ENCODE measurements at places on chromosomes 12 and 14. TPM values are rescaled to one million over a fixed set of nuclear protein-coding genes. Genes with fewer than 3 reads are reported as not detected.

PROX2 gene
- 1.5 TPM for total RNA-seq

P2RX2 gene
- not detected for total RNA-seq

MAP1LC3B2 gene
- total RNA-seq: 1.7 TPM

DNA sequence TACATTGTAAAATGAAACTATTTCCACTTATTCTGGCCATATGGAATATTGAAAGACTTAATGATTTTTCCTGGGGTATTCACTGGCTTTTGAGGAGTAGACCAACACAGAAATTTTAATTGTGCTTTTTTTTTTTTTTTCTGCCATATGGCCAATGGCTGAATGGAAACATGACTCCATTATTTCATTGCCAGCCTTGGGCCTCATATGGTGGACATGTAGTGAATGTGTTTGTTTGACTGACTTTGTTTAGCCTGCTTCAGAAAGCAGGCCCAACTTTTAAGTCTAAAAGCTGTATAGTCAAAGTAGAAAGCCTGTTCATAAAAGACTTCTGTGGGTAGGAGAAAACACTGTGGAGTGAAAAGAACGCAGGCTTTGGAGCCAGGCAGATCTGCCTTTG is 2.4 kb downstream of the GNG2 start:
- H3K27ac ChIP-seq: peak overlapping the region; percentile 91
- H3K36me3 ChIP-seq: peaks cover 24% of the 10 kb centered on the region
- peak overlapping the region; percentile 90 for H3K4me3 ChIP-seq
- peaks cover 46% of the 10 kb centered on the region for H3K4me1 ChIP-seq

- DNase-seq: no peak
- H3K4me3 ChIP-seq: no peak overlapping the region
- H3K36me3 ChIP-seq: no peaks in the 10 kb centered on the region
Observed at GRCh38 chr12:5070090-5070489, 26.4 kb downstream of the KCNA5 start.

DNA sequence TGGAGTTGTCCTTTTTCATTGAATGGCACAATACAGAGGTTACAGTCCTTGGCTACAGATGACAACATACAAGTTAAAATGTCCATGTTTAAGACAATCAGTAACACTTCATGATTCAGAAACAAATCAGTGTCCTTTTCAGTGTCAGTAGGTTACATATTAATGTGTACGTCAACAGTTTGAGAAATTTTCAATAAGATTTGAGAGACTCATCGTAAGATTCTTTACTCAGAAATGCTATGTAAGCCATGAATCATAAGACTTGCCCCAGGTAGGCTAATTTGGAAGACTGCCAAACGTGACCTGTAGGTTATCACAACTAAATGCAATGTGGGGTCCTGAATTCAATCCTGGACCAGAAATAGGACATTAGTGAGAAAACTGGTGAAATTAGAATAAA is 3.5 kb downstream of the RDH12 start:
- no peak overlapping the region for H3K4me3 ChIP-seq
- no peaks in the 10 kb centered on the region for H3K4me1 ChIP-seq
- no peak overlapping the region for H3K27ac ChIP-seq
- no peaks in the 10 kb centered on the region for H3K27me3 ChIP-seq

PLBD1 gene
- 0.32 TPM for total RNA-seq

GRCh38 chr12:5257763-5258495 is 174.0 kb upstream of the NTF3 start:
- H3K27ac ChIP-seq: no peak overlapping the region
- peaks cover 5% of the 10 kb centered on the region for H3K27me3 ChIP-seq
- H3K4me1 ChIP-seq: no peaks in the 10 kb centered on the region
- no peak for DNase-seq
- H3K4me3 ChIP-seq: no peak overlapping the region

- H3K27ac ChIP-seq: no peak overlapping the region
- DNase-seq: no peak
- H3K4me3 ChIP-seq: no peak overlapping the region
- H3K4me1 ChIP-seq: no peaks in the 10 kb centered on the region
- peaks cover 12% of the 10 kb centered on the region for H3K27me3 ChIP-seq
Observed at GRCh38 chr12:89080793-89081465, 271.4 kb downstream of the DUSP6 start.

- no peak for DNase-seq
- no peak overlapping the region for H3K27ac ChIP-seq
- no peaks in the 10 kb centered on the region for H3K36me3 ChIP-seq
- H3K4me1 ChIP-seq: no peaks in the 10 kb centered on the region
Observed at GRCh38 chr12:69015017-69015416, 82.0 kb upstream of the CPM start.

GRCh38 chr12:8012651-8013309 is 19.7 kb upstream of the FOXJ2 start:
- H3K36me3 ChIP-seq: no peaks in the 10 kb centered on the region
- H3K27ac ChIP-seq: no peak overlapping the region
- DNase-seq: no peak
- H3K4me1 ChIP-seq: no peaks in the 10 kb centered on the region
- H3K27me3 ChIP-seq: peaks cover 19% of the 10 kb centered on the region

DNA sequence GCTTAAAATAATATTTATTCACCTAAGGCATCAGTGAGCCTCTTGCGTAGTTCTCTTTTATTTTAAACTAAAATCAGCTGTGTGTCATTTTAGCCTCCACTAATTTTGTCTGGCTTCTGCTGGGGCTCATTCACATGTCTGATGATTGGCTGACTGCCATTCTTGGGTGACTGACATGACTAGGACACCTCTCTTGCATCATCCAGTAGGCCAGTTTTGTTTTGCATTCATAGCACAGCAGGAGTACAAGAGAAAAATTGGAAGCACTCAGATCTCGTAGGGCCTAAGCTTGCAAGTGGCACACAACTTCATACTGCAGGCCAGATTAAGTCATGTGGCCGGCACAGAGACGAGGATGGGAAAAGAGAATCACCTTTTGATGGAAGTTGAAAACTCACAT is 1226.5 kb downstream of the GALC start:
- no peak overlapping the region for H3K4me3 ChIP-seq
- H3K36me3 ChIP-seq: no peaks in the 10 kb centered on the region
- DNase-seq: no peak
- H3K27ac ChIP-seq: no peak overlapping the region

- H3K27ac ChIP-seq: no peak overlapping the region
- no peaks in the 10 kb centered on the region for H3K36me3 ChIP-seq
- DNase-seq: no peak
- H3K4me3 ChIP-seq: no peak overlapping the region
- H3K27me3 ChIP-seq: peaks cover 71% of the 10 kb centered on the region
- H3K4me1 ChIP-seq: peaks cover 3% of the 10 kb centered on the region
Observed at GRCh38 chr14:76376878-76377734, 1.2 kb downstream of the ESRRB start.

GRCh38 chr14:66508846-66509621 is 1.1 kb downstream of the GPHN start:
- no peaks in the 10 kb centered on the region for H3K36me3 ChIP-seq
- peaks cover 35% of the 10 kb centered on the region for H3K4me1 ChIP-seq
- peaks cover 15% of the 10 kb centered on the region for H3K27me3 ChIP-seq
- peak overlapping the region; percentile 34 for H3K27ac ChIP-seq
- H3K4me3 ChIP-seq: peak overlapping the region; percentile 91

MANSC4 gene
- not detected for total RNA-seq

DNA sequence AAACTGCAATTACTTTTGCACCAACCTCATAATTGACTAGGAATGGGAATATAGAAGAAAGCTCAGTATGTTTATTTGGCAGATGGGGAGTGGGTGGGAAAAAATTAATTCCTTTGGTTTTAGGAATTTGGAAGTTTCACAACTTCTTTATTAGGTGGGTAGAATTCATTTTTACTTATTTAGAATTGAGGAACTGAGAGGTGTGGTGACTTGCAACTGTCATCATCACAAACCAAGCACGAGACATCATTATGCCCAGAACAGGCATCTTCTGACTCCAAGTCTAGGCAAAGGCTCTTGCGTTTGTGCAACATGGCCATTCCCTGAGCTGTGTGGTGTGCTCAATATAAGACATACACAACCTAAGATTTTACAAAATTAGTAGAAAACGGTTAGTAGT is 380.0 kb downstream of the ATP23 start:
- H3K4me3 ChIP-seq: no peak overlapping the region
- no peaks in the 10 kb centered on the region for H3K36me3 ChIP-seq
- H3K27ac ChIP-seq: no peak overlapping the region
- no peaks in the 10 kb centered on the region for H3K4me1 ChIP-seq
- no peaks in the 10 kb centered on the region for H3K27me3 ChIP-seq

GRCh38 chr12:27148791-27149190 is 66.4 kb upstream of the C12orf71 start:
- peaks cover 1% of the 10 kb centered on the region for H3K36me3 ChIP-seq
- H3K4me3 ChIP-seq: no peak overlapping the region
- peaks cover 12% of the 10 kb centered on the region for H3K4me1 ChIP-seq
- no peak for DNase-seq
- peaks cover 8% of the 10 kb centered on the region for H3K27me3 ChIP-seq

- DNase-seq: no peak
- H3K4me3 ChIP-seq: peak overlapping the region; percentile 98
- no peaks in the 10 kb centered on the region for H3K27me3 ChIP-seq
- H3K36me3 ChIP-seq: peaks cover 39% of the 10 kb centered on the region
- peak overlapping the region; percentile 97 for H3K27ac ChIP-seq
Observed at GRCh38 chr14:95533391-95533821, 1.4 kb upstream of the GLRX5 start.

DNA sequence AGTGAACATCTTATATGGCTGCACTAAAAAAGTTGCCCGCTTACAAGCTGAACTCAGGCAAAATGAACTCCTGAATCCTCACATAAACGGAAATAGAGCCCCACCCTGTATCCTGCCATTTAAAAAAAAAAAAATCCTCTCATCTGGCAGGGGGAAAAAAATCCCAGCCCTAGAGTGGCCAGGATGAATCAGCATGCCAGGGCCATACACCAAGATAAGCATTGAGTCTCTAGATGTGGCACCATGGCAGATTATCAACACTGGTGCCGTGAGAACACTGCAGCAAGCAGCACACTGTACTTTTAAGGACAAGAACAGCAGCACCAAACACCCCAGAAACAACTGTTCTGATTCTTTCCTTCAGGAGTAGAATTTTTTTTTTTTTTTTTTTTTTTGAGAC is 65.5 kb downstream of the RASSF3 start:
- no peak for DNase-seq
- H3K36me3 ChIP-seq: peaks cover 6% of the 10 kb centered on the region
- H3K4me1 ChIP-seq: peaks cover 89% of the 10 kb centered on the region
- no peak overlapping the region for H3K4me3 ChIP-seq
- H3K27ac ChIP-seq: peak overlapping the region; percentile 66
- H3K27me3 ChIP-seq: no peaks in the 10 kb centered on the region

DNA sequence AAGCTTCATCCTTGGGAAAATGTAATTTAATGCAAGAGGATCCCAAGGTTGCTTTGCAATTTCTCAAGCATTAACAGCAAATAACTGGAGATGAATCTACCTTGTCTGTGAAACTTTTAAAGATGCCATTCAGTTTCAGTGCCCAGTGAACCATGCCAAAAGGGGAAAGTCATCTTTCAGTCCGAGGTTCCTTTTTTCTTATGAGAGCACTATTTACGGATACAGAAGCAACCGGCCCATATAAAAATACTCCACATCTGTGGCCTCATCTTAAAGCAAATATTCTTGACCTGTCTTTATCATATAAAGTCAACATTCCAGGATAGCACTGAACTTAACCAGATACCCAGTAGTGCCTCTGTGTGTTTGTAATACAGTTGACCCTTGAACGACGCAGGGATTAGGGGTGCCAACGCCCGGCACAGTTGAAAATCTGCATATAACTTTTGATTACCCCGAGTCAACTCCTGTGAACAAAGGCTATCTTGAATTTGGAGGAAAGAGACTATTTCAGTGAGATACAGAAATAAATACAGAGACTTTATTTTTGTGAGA is 209.4 kb downstream of the PCNX1 start:
- H3K4me3 ChIP-seq: no peak overlapping the region
- H3K27me3 ChIP-seq: no peaks in the 10 kb centered on the region
- no peak overlapping the region for H3K27ac ChIP-seq
- DNase-seq: no peak
- peaks cover 20% of the 10 kb centered on the region for H3K4me1 ChIP-seq

GRCh38 chr12:70724444-70724843 is 87.2 kb upstream of the PTPRB start:
- DNase-seq: no peak
- no peaks in the 10 kb centered on the region for H3K36me3 ChIP-seq
- no peak overlapping the region for H3K27ac ChIP-seq
- no peak overlapping the region for H3K4me3 ChIP-seq
- peaks cover 3% of the 10 kb centered on the region for H3K4me1 ChIP-seq

DNA sequence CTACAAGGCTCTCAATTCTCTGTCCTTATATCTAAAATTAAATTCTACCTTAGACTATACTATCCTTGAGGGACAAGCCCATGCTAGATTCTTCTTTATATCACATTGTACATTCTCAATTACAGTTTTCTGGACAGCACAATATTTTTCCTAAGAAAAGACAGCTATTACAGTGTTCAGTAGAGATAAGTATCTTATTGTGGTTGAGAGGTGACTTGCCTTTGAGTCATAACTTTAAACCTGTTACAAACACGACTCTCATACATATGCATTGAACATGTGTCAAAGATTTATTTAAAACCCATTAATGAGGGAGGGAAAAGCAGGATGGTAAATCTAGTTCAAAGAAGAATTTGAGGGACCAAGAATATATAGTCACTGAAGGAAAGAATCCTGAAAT is 61.1 kb downstream of the TPH2 start:
- H3K4me3 ChIP-seq: no peak overlapping the region
- DNase-seq: no peak
- peaks cover 14% of the 10 kb centered on the region for H3K27me3 ChIP-seq
- H3K27ac ChIP-seq: no peak overlapping the region
- no peaks in the 10 kb centered on the region for H3K4me1 ChIP-seq
- H3K36me3 ChIP-seq: no peaks in the 10 kb centered on the region

DNA sequence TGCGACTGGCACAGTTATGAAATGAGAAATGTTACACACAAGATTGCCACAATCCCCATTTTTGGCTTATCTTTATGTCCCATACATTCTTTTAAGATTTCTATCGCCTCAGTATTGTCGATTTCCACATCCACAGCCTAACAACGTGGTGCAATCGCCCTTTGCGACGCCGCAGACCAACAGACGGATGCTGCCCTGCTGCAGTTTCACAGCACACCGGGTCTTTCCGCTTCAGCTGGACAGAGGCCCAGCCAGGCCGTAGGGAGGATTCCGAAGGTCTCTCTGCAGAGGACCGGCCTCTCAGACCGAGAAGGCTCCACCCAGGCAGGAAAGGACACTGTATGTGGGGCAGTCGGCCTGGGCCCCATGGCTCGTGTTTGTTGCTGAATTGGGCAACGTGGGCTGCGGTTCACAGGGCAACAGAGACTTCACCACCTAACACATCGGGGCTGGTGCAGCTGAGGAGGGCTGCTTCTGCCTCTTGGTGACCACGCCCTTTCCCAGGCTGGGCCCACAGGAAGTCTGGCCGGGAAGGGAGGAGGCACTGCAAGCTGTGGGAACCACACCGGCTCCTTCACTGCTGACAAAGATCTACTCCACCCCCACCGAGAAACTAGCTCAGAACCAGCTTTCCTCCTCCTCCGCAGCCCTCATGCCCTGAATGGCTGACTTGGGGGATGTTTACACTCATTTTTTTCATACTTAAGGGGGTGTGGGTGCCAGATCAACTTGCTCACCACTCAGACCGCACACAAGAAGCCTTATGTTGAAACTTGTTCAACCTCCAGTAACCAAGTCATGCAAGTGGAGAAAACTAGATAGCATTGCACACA is 32.9 kb upstream of the MDM1 start:
- peak; percentile 86 for DNase-seq
- H3K27ac ChIP-seq: peak overlapping the region; percentile 92
- peak overlapping the region; percentile 80 for H3K4me3 ChIP-seq
- H3K36me3 ChIP-seq: no peaks in the 10 kb centered on the region

Measured in activated naive CD8-positive, alpha-beta T cell treated with anti-CD3 and anti-CD28 coated beads for 36 hours (primary cell).